ENCODE measurements at places on chromosomes 2 and 18.

DNA sequence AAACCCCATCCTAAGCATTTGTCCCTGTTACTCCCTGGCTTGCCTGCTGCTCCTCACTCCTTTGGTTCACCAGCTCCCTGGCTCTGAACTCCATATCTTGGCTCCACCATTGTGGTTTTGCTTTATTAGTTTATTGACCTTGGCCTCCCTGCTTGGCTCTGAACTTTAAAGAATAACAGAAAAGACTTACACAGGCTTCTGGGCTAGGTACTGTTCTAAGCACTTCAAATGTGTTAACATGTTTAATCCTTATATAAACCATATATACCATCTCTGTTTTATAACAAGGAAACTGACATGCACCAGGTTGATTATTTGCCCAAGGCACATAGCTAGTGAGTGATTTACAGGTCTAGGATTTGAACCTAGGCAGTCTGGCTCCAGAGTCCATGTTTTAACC, 149.7 kb upstream of the CAPN13 start:
- DNase-seq = no peak

DNA sequence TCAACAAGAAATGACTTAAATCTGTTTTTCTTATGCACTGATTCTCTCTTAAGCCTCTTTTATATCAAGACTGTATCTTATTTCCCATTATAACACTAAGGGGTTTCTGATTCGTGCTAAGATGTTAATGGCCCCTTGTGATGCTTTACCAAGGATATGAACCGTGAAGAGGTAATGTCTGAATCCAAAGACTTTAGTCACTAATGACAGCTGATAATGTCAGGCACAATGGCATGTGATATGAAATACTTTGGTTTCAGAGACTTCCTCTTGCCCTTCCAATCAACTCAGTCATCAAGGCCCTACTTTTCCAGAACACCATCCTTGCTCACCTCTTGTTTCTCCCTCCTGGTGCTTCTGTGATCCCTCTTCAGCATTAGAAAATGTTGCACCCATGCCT, 262.8 kb downstream of the KCNE4 start:
- DNase-seq = no peak

GRCh38 chr18:10045296-10045891, 131.6 kb downstream of the VAPA start:
- DNase-seq = no peak

DNA sequence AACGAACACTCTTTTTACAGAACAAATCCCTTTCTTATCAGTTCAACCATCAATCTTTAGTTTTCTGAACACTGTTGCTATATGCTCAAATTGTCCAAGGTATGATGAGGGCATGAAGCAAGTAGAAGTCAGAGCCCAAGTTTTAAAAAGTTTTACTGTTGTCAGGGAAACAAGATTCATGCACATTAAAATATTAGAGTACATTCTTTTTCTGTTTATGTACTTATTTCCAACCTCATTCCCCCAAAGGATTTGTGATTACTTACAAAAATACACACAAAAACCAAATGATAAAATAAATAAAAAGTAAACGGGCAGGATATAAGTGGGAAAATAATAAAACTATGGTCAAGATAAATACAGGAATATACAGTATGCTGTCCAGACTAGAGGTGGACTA, 15.4 kb downstream of the NCKAP5 start:
- DNase-seq = no peak

DNA sequence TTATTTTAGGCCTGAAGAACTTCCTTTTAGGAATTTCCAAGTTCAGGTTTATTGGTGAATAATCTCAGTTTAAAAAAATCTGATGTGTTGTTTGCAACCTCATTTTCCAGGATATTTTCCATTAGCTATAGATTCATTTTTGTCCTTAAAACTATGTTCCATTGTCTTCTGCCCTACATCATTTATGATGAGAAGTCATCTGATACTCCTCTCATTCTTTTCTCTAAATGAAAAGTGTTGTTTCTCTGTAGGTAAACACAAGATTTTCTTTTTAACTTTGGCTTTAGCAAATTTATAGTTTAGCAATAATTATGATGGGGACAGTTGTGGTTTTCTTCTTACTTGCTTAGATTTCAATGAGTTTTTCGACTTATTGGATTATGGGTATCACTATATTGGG, 427.3 kb downstream of the DCDC2C start:
- no peak for DNase-seq

- DNase-seq = no peak
These were observed 412.7 kb upstream of the FSHR start for GRCh38 chr2:49567021-49567420.

GRCh38 chr2:189506514-189506976, 65.3 kb downstream of the WDR75 start:
- no peak for DNase-seq

GRCh38 chr2:101638181-101638711, 59.3 kb upstream of the MAP4K4 start:
- no peak for DNase-seq

GRCh38 chr2:173175222-173175621, 99.6 kb downstream of the MAP3K20 start:
- no peak for DNase-seq

GRCh38 chr2:21836261-21836660, 712.5 kb downstream of the TDRD15 start:
- DNase-seq = no peak

DNA sequence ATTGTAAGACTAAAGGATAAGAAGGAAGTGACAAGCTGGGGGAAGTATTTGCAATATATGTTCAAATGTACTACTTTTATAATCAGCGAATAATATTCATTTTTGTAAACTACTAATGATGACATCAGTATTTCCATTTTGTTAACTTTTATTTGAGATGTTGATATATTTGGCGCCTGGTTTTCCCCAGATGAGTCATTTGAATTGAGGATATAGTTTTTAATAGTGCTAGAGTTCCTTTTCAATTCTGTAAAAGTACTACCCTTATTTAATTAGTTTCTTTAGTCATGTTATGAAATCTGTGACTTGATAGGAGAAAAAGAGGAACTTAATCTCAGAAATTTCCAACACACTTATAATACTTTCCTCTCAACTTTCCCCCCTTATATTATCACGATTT, 495.3 kb downstream of the IRS1 start:
- DNase-seq = no peak

- DNase-seq = no peak
These were observed 24.1 kb downstream of the ENOSF1 start for GRCh38 chr18:688323-688722.

DNA sequence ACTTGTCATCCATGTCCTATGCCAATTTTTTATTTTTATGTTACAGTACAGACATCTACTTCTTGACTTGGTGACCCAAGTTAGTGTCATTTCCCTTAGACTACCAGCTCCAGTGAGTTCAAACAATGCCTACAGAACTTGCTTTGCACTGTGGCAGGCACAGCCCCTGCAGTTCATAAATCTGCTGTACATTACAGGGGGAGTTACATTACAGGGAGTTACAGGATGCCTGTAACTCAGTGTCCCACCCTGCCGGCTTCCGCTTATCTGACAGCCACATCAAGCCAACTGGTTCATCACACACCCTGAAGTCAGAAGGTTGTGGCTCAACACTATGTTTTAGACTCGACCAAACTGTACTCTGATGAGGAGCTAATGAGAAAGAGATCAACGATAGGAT, 7.8 kb upstream of the NPAS2 start:
- DNase-seq = no peak

DNA sequence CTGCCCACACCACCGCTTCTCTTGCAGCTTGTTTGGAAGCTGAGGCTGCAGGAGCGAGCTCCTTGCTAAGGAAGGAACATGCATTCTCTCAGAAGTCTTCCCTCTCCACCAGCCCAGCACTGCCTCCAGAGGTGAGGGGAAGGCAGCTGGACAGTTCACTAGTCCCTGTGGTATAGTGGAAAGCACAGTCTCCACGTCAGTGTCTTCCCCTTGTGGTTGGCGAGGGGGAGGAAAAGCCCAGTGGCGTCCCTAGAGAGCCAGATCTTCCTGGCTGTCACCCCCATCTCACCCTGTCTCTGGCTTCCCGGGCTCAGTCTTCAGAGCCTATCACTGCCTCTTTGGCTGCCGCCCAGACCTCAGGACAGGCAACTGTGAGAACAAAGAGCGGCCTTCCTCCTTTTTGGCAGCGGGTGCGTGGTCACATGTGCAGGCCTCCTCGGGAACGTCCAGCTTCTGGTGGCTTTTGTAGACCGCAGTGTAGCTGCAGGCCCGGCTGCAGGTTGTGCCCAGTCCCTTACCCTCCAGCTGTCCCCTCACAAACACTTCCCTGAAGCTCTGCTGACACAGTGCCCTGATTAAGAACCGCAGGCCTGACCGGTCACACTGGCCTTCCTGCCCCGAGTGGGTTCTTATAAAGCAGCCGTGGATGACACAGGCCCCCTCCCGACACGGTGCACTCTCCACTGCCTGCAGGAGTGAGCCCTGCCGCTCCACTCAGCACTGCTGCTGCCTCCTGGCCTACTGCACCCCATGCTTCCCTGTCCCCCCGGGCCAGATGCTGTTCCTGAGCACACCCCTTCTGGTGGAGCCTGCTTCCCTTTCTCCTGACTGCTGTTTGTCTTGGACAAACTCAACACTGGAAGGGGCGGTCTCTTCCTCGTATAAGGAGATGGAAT, 90.9 kb downstream of the RNF144A start:
- DNase-seq = no peak

- DNase-seq = no peak
These were observed 738.2 kb downstream of the LRP1B start for GRCh38 chr2:141392517-141393213.

- DNase-seq = no peak
These were observed 39.7 kb upstream of the IGFBP5 start for GRCh38 chr2:216735086-216735485.

DNA sequence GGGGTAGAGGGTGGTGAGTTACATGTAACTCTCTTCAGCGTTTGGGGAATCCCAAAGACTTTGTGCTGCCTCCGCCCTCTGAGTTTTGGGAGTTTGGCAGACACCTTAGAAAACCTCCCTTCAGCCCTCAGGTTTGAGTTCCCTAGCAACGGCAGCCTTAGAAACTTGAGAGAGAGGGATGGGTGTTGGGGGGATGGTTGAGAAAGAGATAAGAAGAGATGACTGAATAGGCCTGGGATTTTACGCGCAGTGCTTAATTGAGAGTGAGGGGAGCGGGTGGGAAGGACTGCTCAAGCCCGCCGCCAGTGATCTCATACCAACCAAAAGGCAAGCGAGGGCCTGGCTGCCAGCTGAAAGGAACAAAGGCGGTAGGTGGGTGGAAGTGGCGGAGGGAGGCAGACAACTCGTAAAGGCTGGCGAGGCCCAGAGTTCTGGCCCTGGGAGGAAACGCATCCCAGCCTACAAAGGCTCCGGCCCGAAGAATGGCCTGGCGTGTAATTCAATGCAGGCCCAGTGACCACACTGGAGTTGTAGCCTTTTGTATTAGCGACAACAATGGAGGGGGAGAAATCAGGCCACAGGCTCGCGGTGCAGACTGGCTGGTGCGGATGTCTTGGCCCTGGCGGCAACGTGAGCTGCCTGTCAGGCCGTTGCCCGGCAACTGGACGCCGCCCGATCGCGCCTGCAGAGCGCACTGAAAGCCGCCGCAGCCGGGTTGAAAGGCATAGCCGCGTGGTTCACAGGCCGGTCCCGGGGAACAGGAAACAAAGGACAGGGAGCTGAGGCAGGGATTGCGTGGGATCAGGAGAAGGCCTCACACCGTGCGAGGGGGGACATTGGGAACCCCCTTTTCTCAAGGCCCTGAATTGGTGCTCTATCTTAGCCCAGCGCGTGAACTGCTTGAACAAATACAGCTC, 39.9 kb upstream of the DARS1 start:
- no peak for DNase-seq

DNA sequence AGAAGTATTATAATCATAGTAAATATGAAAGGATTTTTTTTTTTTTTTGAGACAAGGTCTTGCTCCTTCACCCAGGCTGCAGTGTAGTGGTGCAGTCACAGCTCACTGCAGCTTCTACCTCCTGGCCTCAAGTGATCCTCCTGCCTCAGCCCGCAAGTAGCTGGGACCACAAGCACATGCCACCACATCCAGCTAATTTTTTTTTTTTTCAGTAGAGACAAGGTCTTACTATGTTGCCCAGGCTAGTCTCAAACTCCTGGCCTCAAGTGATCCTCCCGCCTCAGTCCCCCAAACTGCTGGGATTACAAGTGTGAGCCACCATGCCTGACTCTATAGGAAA, 301.6 kb upstream of the STON1 start:
- DNase-seq = no peak

GRCh38 chr2:143121957-143122356, 7.3 kb upstream of the ARHGAP15 start:
- no peak for DNase-seq

DNA sequence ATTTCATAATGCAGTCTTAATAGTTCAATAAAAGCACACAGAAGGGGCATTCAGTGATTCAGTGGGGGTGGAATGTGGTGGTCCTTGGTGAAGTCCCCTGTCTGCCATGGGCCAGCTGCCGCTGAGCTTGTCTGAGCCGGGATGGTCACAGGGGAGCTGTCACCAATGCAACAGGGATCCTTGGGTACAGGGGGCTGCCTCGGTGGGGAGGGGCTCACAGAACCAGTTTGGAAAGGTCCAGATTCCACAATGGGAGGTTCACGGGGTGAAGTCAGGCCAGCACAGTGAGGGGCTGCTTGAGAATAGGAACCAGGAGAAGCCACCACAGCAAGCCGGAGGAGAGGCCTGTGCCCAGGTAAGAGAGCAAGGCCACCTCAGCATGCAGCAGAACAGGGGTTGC, 75.4 kb downstream of the GYPC start:
- DNase-seq = no peak

GRCh38 chr2:173876833-173877413, 88.2 kb downstream of the SP3 start:
- no peak for DNase-seq

GRCh38 chr2:95021023-95021416, 4.5 kb upstream of the MAL start:
- DNase-seq = no peak

- peak; percentile 25 for DNase-seq
These were observed 153.4 kb downstream of the GPD2 start for GRCh38 chr2:156589381-156590079.
